Activated CD4-positive, alpha-beta T cell treated with anti-CD3 and anti-CD28 coated beads, Interleukin-2, amount 50 U/mL, for 24 hours (primary cell): ENCODE measurements at places on chromosomes 11 and 22.

GRCh38 chr22:50408311-50408710 is 65.2 kb downstream of the PPP6R2 start:
- DNase-seq = no peak

- no peak for DNase-seq
These were observed 12.3 kb upstream of the NXPE4 start for GRCh38 chr11:114607753-114608459.

DNA sequence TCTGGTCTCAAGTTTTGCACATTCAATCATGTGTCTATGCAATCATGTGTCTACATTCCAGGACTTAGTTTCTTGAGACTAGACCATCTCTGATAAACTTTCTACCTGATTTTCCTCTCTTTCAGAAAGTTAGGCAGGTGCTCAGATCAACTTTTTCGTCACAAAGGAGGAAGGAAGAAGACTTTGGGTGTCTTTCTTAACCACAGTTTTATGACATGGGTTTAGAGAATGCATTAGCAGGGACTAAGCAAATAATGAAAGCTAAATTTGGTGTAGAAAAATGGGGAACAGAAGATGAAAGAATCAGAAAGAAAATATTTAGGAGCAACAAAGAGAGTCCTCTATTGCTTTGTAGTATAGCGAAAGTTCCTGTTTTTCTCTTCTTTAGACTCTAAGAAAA is 7.7 kb upstream of the GLYATL1B start:
- no peak for DNase-seq

DNA sequence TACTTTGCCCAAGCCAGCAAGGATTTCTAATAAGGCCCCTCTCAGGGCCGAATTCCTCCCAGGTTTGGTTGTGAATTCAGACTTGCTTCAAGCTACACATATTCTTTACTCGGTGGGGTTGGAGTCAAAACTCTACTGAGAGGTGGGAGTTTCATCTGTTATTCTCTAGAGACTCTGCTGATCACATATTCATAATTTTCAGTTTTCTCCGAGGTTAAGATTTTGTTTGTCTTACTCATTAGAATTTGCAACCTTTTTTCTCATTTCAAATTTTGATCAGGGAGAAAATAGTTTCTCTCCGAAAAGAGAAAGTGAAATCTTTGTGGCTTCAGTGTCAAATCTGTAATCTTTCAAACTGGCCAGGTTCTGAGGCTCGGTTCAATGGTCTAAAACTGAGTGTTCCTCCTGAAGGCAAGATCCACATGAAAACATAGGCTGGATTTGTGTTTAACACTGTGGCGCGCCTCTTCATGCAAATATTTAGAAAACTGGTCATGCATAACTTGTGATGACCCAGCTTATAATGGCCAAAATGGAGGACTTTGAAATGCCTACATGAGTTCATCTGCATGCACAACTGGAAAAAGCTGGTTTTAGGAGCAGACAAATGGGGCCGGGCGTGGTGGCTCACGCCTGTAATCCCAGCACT is 21.5 kb upstream of the GSTP1 start:
- no peak for DNase-seq
